Hematopoietic multipotent progenitor cell treated with erythropoietin and hydrocortisone succinate and interleukin-3 and kit ligand, for 15 days (in vitro differentiated cells): ENCODE measurements at places on chromosomes 5 and 9.

DNA sequence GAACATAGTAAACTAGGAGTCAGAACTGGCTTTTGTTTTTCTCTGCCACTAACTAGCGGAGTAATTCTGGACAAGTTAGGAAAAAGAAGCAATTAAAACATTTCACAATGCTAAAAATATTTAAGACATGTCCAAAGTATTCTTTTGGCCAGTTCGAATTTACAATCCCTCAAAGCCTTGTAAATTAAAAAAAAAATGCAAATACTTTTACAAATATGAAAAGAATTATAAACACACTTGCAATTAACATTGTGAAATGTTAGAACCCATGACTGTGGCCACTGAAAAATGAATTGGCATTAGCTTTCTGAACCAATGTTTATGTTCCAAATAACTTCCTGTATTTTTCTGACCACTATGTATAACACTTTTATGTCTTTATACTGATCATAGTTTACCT, 2.2 kb downstream of the RAD1 start:
- DNase-seq = no peak

- DNase-seq = no peak
Measured at GRCh38 chr9:133560311-133560710, 25.8 kb downstream of the ADAMTSL2 start.

DNA sequence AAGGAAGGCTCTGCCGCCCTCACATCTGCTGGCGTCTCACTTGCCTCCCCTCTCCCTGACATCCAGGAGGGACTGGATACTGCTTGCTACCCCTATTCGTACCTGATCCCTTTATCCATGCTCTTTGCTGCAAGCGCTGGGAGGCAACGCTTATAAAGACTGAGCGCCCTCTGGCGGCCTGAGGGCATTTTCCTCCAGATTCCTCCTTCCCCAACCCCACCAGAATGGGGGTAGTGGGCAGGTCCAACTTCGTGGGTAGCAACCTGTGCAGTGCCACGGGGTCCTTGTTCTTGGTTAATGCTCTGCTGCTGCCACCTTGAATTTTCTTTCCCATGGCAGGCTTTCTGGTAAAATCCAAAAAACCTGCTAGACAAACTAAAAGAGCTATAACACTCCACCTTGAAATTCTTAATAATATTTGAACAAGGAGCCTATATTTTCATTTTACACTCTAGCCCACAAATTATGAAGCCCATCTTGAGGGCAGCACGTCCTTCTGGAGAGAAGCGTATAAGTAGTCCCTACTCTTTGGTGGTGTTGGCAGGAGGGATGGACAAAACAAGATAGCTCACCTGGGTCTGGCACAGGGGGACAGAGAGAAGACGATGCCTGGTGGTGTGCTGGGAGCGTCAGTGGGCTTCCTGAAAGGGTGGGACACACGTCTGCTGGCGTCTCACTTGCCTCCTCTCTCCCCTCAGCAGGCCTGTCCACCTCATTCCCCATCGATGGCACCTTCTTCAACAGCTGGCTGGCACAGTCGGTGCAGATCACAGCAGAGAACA, 52.5 kb downstream of the JADE2 start:
- DNase-seq = peak; percentile 75

DNA sequence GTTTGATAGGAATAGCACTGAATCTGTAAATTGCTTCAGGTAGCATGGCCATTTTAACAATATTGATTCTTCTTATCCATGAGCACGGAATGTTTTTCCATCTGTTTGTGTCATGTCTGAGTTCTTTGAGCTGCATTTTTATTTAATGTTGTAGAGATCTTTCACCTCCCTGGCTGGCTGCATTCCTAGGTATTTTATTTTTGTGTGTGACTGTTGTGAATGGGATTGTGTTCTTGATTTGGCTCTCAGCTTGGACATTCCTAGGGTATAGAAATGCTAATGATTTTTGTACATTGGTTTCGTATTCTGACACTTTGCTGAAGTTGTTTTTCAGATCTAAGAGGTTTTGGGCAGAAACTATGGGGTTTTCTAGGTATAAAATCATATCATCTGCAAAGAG, 152.9 kb upstream of the CHD1 start:
- no peak for DNase-seq

GRCh38 chr5:160155017-160155750, 35.9 kb upstream of the PWWP2A start:
- DNase-seq = no peak

DNA sequence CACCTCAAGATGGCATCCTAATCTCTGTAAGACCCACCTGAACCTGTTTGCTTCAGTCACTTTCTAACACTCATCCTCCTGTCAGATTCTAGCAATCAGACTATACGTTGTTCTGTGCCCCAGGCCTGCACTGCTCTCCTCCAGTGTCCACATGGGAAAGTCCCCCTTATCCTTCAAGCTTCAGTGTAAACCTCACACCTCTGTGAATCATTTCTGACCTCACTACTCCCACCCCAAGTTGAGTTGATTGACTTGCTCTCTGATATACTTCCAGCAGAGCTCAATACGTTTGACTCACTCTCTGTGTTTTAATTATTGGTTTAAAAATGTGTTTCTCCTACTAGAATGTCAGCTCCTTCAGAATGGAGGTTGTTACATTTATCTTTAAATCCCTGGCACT, 240.2 kb downstream of the FBXL17 start:
- DNase-seq = no peak

DNA sequence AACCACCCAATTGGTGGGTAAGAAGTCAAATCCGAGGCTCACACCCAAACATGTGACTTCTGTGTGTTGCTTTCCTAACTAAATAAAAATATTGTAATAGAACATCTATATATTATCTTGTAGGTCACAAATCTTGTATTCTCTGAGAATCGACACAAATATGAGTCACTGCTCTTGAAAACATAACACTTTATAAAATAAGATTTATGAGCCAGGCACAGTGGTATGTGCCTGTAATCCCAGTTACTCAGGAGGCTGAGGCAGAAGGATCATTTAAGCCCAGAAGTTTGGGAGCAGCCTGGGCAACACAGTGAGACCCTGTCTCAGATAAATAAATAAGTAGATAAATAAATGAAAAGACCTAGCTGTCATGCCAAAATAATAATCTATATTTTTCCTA, 624.1 kb downstream of the ANXA1 start:
- no peak for DNase-seq

DNA sequence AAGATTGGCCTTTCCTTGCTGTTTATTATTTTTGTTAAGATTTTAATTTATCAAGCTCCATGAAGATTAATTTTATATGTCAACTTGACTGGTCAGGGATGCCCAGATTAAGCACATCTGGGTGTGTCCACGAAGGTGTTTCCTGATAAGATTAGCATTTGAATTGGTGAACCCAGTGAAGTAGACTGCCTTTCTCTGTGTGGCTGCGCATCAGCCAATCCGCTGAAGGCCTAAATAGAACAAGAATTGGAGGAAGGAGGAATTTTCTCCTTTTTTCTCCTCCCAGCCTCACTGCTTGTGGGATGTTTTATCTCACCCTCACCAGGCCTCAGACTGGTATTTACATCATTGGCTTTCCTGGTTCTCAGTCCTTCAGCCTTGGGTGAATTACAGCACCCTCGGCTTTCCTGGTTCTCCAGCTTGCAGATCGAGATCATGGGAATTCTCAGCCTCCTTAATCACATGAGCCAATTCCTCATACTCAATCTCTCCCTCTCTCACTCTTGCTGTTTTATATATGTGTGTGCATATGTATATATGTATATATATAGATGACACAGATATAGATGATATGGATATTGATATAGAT, 135.4 kb upstream of the SPEF2 start:
- DNase-seq = no peak

- DNase-seq = no peak
Measured at GRCh38 chr5:111774525-111774924, 17.5 kb upstream of the NREP start.
